Stimulated activated CD4-positive, alpha-beta T cell treated with anti-CD3 and anti-CD28 coated beads, Interleukin-2, amount 100 ng/mL, for 48 hours (primary cell): ENCODE measurements at places on chromosomes 3 and 15.
A peak's percentile ranks its signal among the peaks of the same experiment; 100 is the strongest.

GRCh38 chr3:89690646-89691045 is 583.2 kb downstream of the EPHA3 start:
- DNase-seq: no peak

- DNase-seq: no peak
Observed at GRCh38 chr3:158458464-158458863, 112.5 kb upstream of the MLF1 start.

DNA sequence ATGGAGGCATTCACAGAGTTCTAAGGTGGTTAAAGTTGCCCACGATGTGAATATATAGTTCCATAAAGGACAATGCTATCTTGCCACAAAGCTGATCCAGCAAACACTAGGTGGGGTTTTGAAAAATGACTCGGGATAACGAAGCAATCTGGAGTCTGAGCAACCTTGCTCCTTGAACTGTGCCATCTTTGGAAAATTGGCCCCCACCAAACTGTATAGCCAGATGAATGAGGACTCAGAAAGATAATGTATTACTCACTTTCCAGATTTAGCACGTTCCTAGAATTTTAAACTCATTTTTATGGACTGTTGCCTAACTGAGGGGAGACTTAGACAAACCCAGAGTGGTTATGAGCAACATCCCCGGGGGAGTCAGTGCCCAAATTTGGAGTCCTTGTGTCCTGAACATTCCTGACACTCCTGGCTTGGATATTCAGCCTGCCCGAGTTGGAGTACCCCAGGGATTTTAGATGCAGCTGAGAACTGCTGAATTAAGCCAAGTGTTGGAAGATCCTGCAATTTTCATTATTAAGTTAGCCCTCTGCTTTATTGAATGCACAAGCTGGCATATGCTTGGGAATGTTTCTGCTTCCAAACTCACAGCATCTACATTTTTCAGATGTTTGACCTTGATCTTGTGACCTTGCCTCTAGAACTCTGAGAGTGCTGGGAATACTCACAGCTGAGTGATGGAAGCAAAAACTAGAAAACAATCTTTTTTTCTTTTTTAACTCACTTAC is 8.8 kb upstream of the MAGI1 start:
- DNase-seq: no peak

- no peak for DNase-seq
Observed at GRCh38 chr3:45123030-45123429, 23.1 kb downstream of the CDCP1 start.

- DNase-seq: no peak
Observed at GRCh38 chr15:83653639-83654378, at the start of gene ADAMTSL3. ADAMTSL3 (plus strand) TSS chr15:83654123; CDS start chr15:83655762, 1,639 bp downstream.

GRCh38 chr3:56989169-56989976 is 71.1 kb upstream of the SPATA12 start:
- no peak for DNase-seq

GRCh38 chr3:188021041-188021440 is 132.9 kb upstream of the LPP start:
- DNase-seq: no peak

- DNase-seq: no peak
Observed at GRCh38 chr3:93904568-93904967, 69.1 kb downstream of the PROS1 start.

DNA sequence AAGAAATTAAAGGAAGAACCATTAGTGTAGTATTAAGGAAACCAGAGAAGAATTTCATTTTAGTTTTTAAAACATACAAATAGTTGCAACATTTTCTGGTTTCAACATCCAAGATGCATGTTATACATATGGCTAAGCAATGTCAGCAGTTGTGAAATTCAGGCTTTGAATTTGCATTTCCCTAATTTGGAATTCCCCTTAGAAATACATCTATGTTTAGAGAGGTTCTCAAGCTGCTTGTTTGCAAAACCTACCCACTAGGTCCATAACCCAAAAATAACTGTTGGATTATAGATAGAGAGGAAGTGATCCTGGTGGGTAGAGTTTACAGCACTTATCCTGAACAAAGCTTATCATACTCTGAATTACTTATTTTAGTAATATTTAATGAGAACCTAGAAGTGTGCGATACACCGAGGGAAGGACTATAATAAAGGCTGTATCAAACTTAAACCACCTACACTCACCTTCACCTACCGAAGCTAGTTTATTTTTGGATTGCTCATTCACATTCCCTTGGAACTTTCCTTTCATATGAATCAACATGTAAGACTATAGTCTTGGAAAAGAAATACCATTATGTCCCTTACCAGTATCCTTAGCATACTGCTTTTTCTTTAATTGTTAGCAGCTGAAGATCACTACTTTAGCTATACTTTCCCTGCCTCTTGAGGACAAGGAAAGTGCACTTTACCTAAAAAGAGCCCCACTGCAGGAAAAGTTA is 60.6 kb downstream of the CHAC1 start:
- no peak for DNase-seq

GRCh38 chr15:72334842-72335241 is 14.9 kb upstream of the CELF6 start:
- no peak for DNase-seq

- DNase-seq: no peak
Observed at GRCh38 chr3:100609963-100610362, 562 bp downstream of the ADGRG7 start.

GRCh38 chr3:124916837-124917409 is 17.6 kb downstream of the MUC13 start:
- DNase-seq: no peak

DNA sequence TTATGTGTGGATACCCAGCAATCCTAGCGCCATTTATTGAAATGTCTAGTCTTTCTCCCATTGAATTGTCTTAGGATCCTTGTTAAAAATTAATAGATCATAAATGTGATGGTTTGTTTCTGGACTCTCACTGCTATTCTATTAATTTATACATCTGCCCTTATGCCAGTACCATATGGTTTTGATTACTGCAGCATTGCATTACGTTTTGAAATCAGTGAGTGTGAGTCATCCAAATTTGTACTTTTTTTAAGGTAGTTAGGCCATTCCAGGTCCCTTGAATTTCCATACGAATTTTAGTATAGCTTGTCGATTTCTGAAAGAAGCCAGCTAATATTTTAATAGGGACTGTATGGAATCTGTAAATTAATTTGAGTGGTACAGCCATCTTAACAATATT is 648.6 kb upstream of the ZNF385D start:
- no peak for DNase-seq

DNA sequence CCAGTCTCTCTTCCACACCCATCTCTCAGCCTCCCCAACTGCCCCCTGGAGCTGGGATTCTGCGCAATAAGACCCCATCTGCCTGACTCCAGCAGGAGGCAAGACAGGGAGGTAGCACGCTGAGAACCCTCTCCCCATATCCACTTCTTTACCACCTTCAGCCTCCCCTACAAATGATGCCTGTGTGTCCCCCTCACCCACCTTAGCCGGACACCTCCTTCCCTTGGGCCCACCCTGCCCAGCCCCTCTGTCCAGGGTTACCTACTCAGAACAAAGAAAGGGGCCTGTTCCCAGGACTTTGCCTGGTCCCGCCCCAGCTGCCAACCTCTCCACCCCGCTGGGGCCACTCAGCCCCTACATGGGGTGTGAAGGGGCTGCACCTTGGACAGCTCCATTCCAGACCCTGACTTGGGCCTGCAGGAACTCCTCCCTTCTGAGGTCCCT is 40.8 kb upstream of the ATP2B2 start:
- no peak for DNase-seq

DNA sequence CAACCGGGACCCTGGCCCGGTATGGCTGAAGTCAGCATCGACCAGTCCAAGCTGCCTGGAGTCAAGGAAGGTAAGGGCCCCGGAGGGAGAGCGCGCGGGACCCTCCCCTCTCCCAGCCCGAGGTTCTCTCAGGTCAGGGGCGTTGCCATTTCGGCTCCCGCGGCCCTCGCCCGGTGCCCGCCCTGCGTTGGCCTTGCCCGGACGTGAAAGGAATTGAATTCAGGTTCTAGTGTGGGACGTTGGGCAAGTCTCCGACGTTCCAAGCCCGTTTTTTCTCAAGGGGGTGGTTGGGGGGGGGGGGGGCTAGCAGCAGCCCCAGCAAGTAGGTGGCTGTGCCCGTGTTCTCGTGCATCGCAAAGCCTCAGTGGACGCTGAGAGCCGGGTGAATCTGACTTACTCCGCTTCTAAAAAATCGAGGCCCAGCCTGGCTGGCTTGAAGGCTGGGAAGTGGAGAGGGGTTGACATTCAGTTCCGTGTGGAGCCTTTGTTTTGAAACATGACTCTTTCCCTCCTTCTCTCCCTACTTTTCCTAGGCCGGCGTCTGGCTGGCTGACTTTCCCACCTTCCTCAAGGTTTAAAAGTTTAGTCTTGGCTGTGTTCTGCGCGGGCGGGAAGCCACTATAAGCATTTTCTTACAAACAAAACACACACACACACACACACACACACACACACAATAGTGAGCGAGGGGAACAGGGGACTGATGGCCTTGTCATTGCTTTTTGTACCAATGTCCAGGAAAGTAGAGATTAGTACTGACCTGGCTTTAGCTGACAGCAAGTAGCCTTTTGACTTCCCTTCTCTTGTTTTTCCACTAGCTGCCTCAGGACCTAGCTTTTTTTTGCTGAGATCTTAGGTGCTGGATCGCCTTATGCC is at the start of gene UTS2B:
UTS2B (minus strand) TSS at position 873 of the 876 bp plus-strand sequence. CDS start 48,337 bp downstream, outside the sequence.
- peak; percentile 9 for DNase-seq

DNA sequence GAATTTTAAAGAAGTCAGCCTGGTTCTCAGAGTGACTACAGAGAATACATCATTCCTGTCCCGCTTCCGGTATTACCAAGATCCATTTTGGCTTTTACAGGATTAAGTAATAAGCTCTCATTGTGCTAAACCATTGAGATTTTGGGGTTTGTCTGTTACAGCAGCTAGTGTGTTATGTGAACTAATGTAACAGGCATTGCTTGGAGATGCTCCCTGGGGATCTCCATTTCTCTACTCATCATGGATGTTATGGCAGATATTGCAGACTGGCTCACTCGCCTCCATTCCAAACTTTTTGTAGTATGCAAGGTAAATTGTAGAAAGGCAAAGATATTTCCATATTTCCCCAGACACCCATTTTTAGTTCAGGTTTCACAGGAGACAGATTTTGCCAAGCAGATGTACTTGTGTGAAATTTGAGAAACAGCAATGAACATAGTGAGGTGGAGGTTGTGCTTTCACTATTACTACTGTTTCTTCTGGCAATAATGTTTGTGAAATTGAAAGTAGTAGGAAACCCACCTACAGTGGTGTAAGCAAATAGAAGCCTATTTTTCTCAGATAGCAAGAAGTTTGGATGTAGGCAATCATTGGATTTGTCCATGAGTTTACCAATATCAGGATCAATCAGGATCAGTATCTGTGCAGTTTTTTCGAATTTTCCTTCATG is 177.1 kb upstream of the GALNT15 start:
- DNase-seq: no peak

DNA sequence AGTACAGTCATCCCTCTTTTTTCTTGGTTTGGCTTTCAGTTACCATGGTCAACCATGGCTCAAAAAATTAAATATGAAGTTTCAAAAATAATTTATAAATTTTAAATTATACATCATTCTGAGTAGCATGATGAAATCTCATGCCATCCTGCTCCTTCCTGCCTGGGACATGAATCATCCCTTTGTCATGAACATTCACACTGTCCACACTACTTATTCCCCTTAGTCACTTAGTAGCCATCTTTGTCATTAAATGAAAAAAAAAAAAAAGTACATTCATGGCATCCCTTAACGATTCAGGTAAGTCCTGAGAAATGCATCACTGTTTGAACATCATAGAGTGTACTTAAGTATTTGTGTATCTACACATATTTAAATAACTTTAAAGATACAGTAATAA is 1046.3 kb downstream of the ROBO2 start:
- DNase-seq: no peak

DNA sequence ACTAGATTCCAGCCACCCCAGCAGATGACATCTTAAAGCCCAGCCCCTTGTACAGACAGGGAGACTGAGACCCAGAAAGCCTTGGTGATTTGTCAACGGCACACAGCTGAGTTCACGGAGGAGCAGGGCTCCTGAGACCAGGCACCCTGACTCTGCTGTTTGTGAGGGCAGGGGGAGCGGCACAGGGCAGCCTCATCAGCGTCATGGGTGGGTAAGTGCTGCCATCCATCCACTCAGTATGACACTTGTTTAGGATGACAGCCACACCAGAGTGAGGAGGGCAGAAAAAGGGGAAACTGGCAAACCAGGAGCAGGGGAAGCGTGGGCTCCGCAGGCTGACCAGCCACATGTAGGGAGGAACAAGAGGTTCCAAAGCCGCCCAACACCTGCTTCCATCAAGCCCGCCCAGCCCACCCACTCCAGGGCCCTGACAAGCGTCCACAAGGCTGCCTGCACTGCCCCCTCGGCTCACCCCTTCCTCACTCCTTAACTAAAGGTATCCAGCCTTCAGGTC is 19.9 kb downstream of the RBPMS2 start:
- DNase-seq: no peak

- DNase-seq: no peak
Observed at GRCh38 chr3:13689373-13690260, 140.7 kb downstream of the FBLN2 start.

GRCh38 chr3:195788711-195789581 is 22.8 kb downstream of the MUC4 start:
- DNase-seq: no peak

GRCh38 chr15:38553071-38553470 is 11.5 kb downstream of the RASGRP1 start:
- DNase-seq: no peak

DNA sequence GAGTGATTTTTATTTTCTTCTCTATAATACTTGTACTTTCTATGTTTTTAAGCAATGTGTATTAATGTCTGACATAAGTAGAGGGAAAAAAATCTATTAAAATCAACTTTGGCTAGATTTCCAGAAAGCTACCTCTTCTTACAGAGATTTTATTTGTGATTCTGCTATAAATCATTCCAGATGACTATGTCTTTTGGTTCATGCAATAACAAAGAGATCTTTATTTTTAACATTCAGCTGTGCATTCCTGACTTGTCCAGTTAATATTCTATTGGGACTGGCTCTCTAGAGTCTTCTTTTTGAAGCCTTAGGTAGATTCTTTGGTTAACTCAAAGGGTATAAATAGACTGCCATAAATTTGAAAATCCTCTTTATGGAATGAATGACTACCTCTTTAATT is 74.3 kb upstream of the ARPP21 start:
- no peak for DNase-seq

DNA sequence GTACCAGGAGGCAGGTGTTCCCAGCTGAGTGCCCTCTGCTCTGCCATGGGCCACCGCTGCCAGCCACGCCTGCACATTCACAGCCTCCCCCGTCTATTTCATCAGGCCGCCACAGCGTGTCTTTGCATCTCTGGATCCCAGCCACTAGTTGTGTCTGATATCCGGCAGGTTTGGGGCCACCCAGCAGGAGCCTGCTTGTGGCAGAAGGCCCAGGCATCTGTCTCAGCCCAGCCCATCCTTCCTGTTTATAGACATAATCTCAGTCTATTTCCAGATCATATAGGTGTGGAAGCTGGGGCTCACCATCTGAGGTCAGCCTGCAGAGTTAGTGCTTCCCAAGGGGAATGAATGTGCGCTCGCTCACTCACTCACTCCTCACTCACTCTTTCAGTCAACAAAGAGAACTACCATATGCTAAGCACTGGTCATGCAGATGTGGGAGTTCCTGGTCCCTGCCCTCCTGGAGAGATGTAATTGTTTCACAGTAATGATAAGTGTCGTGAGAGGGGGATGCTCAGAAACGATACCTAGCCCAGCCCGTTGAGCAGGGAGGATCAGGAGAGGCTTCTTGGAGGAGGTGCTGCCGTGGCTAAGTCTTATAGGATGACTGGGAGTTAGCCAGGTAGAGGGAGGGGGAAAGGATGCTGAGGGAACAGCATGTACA is 60.6 kb downstream of the FGD5 start:
- DNase-seq: no peak

- no peak for DNase-seq
Observed at GRCh38 chr15:55750706-55751105, 7.8 kb upstream of the PRTG start.

- no peak for DNase-seq
Observed at GRCh38 chr3:37130984-37131859, 43.2 kb downstream of the LRRFIP2 start.
